ENCODE measurements at places on chromosomes 12 and 14.

GRCh38 chr14:83558946-83559345 lies 1971.0 kb upstream of the FLRT2 start:
- DNase-seq: no peak

DNA sequence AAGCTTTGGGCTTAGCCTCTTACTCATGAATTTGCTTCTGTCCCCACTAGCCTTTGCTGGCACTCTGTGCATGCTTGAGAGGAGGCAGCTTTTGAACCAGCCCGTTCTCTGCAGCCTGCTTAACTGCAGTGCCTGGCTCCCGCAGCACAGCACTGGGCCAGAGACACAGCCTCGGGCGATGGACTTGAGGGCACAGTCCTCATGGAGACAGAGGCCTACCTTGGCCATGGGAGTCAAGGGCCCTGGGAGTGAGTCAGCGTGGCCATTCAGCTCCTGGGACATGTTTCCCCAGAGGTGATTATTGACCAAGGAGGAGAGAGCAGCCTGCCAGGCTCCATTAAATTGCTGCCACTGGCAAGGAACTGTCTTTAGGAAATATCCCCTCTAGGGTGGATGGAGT lies 93.5 kb downstream of the SMOC1 start:
- DNase-seq: no peak

DNA sequence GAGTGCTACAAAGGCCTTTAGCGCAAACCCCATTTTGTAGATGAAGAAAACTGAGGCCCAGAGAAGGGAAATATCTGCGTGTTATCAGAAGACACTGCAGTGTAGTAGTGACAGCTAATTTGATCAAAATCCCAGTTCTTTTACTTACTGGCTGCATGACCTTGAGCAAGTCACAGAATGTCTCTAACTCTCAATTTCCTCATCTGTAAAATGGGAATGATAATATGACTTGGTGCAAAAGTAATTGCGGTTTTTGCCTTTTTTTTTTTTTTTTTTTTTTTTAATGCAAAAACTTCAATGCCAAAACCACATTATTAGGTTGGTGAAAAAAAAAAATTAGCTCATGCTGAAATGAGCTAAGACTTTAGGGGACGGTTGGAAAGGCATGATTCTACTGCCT lies 69.7 kb downstream of the C12orf75 start:
- DNase-seq: no peak

DNA sequence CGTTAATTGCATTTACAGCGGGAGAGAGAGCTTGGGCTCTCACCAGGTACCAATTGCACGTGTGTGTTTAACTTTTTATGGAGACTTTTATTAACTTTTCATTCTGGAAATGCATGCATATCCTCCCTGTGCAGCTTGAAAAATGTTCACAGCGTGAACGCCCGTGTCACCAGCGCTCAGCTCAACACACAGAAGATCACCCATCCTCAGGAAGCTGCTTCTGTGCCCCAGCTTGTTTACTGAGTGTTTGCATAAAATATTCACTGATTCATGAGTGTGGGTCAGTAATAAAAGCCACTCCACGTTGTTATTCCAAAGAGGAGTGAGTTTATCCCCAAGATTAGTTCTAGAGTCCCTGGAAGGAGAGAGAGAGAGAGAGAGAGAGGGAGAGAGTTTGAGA lies 75.5 kb upstream of the FZD10 start:
- DNase-seq: no peak

DNA sequence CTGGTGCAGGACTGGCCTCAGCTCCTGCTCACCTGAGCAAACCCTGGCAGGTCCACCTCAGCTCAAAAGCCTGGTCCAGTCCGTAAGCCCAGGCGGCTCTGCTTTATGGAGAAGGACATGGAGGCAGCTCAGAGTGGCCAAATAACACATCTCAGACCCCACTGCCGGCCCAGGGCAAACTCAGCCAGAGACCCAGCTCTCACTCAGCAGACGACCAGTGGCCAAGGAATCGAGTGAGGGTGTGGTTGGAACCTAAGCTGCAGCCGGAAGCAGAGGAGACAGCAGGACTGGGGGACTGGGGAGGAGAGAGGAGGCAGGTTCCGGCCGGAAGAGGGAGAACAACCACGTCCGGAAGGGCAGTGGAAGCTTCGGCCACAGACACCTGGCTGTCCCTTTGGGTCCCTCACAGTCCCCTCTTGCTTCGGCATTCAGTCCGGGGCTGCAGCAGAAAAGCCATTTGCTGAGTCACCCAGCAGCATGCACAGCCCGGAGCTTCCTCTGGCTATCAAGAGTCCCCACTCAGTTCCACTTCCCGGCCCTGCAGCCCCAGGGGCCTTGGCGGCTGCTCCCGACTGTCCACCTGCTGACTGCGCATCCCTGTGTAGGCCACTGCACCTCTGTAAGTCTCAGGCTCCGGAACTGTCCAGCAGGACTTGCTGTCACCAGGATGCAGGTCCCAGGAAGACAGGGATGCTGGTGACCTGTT lies 104.0 kb downstream of the CALM1 start:
- DNase-seq: no peak

DNA sequence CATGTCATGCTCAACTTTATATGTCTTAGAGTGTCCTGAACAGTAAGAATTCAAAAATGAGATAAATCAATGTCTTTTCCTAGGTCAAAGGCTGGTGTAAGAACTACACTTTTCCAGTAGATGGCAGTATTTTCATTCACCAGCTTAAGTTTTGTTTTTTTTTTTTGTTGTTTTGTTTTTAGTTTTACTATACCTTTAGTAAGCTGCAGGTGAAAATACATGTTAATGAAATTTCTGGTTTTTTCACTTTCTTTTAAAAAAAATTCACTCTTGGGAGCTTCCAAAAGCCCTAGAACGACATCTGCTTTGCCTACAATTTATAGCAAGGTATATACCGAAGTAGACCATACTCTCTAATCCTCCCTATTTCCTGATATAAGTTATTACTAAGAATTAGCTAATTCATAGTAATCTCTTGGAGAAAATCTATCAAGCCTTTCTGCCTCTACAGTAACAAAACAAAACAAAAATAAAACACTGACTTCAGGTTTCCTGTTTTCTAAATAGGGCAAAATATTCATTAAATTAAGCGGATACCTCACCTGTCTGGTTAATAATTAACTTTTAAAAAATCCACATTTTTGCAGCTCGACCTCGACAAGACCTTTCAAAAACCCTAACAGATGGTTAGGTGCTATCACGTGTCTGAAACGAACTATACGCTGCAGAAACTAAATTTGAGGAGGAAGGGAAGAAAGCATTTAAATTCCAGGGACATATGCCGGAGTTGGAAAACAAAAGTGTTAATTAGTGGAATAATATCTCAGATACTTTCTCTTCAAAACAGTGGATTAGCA lies 2.7 kb upstream of the SAMD4A start:
- no peak for DNase-seq

DNA sequence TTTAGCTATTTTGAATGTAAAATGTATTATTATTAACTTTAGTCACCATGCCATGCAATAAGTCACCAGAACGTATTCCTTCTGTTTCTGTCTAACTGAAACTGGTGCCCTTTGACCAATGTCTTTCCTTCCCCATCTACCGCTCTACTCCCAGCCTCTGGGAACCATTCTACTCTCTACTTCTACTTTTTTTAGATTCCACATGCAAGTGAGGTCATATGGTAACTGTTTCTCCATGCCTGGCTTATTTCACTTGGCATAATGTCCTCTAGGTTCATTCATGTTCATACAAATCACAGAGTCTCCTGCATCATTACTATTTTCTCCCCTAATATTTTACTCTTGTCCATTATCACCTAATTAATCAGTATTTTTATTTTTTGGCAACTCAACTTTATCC lies 160.1 kb downstream of the TMX1 start:
- no peak for DNase-seq

DNA sequence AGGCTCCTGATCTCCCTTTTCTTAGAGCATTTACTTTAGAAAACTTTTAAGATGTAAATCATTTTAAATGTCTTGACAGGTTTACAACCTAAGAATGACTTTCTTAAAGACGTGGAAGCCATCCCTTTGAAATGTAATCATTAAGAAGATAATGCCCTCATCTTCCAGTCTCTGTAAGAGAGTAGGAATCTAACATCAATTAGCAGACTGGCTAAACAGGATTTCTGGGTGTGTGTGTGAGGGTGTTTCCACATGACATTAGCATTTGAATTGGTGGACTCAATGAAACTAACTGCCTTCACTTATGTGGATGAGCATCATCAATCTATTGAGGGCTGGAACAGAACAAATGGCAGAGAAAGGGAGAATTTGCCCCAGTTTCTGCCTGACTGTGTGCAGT lies 329.5 kb downstream of the RPL10L start:
- no peak for DNase-seq

DNA sequence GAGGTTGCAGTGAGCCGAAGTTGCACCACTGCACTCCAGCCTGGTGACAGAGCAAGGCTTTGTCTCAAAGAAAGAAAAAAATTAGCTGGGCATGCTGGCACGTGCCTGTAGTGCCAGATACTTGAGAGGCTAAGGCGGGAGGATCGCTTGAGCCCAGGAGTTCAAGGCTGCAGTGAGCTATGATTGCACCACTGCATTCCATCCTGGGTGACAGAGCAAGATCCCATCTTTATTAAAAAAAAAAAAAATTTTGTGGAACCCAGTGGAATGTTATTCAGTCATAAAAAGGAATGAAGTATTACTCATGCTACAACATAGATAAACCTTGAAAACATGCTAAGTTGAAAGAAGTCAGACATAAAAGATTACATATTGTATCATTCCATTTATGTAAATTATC lies 8.3 kb upstream of the ERBB3 start:
- DNase-seq: no peak

GRCh38 chr14:57060276-57060955 lies 208.3 kb downstream of the EXOC5 start:
- no peak for DNase-seq

DNA sequence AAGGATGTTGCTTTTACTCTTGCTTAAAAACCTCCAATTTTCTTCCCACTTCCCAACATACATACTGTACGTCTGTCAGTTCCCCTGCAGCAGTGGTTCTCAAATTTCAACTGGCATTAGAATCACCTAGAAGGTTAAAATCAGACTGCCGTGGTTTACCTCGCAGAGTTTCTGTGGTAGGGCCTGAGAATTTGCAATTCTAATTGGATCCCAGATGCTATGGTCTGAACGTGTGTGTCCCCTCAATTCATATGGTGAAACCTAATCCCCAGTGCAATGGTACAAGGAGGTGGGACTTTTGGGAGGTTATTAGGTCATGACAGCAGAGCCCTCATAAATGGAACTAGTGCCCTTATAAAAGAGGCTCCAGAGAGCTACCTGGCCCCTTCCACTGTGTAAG lies 226.9 kb downstream of the CRADD start:
- DNase-seq: no peak

- peak; percentile 90 for DNase-seq
Measured at GRCh38 chr14:63203618-63204406, 431 bp upstream of the RHOJ start.

DNA sequence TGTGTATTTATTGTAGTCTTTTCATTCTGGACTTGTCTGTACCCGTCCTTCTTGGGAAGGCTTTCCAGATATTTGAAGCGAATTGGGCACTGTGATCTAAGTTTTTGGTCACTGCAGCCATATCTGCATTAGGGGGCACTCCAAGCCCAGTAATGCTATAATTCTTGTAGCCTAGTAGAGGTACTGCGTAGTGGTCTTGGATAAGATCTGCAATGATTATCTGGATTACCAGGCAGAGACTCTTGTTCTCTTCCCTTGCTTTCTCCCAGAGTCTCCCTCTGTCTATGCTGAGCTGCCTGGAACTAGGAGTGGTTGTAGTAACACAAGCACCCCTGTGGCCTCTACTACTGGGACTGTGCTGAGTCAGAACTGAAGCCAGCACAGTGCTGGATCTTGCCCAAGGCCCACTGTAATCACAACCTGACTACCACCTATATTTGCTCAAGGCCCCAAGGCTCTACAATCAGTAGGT lies 30.0 kb downstream of the SLC38A2 start:
- DNase-seq: no peak

GRCh38 chr12:96880220-96880619 lies 26.8 kb upstream of the NEDD1 start:
- no peak for DNase-seq

GRCh38 chr14:105187935-105188524 lies 6.9 kb upstream of the NUDT14 start:
- DNase-seq: no peak

- no peak for DNase-seq
Measured at GRCh38 chr12:105581420-105581819, 250.9 kb downstream of the C12orf75 start.

GRCh38 chr14:64717870-64718269 lies 13.6 kb downstream of the PLEKHG3 start:
- DNase-seq: peak; percentile 70

GRCh38 chr12:121224591-121224990 lies 14.7 kb downstream of the P2RX4 start:
- peak; percentile 32 for DNase-seq

DNA sequence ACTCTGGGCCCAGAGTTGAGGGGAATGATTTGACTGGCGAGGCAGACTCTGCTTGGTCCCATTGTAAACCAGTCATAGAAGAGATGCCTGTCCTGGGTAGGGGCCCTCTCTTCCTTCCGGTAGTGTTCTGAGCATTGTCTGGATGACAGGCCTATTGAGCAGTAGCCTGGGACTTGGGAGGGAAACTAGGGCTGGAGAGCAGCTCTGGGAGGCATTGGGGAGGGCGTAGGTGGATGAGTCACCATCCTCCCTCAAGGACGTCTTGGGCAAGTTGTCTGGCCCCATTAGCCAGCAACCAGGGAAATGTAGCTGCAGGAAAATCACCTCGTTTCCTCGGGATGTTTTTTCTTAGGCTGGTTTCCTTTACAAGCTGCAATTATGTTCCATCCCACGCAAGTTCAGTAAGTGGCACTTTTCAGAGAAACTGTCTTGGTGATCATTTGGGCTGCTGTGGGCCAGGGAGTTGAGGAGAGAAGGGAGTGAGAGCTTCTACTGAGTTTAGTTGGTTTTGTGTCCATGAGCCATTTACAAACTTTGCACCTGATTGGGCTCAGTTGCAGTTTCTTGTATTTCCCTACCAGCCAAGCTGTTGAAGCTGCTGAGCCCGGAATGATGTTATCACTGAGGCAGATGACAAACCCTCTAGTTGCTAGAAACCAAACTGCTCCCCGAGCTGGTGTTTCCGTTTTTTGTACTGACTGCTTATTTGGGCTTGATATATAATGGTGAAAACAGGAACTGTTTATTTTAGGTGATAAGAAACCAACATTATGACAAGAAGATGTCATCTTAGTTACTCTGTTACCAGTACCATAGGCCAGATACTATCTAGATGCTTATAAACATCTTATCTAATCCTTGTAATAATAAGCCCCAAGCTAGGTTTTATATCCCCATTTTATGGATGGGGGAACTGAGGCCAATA lies 147.6 kb downstream of the CHST11 start:
- DNase-seq: peak; percentile 79

DNA sequence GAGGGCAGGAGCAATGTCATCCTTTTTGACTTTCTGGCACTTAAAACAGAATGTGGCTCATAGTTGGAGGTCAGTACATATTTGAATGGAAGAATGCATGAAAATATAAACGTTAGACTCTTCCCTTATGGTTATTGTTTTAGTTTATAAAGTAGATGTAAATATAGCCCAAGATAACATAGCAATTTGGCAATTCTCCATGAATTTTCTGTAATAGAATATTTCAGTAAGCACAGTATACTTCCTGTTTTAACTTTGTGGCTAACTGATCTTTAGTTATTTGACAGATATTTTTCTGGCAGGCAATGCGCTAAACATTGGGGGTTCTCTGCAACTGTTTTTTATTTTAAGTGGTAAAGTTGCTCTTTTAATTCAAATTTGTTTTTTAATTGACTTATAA lies 763.0 kb downstream of the NRXN3 start:
- DNase-seq: no peak

Measured in testis (tissue), 5 donors.